ENCODE measurements at places on chromosomes 13 and 19.

DNA sequence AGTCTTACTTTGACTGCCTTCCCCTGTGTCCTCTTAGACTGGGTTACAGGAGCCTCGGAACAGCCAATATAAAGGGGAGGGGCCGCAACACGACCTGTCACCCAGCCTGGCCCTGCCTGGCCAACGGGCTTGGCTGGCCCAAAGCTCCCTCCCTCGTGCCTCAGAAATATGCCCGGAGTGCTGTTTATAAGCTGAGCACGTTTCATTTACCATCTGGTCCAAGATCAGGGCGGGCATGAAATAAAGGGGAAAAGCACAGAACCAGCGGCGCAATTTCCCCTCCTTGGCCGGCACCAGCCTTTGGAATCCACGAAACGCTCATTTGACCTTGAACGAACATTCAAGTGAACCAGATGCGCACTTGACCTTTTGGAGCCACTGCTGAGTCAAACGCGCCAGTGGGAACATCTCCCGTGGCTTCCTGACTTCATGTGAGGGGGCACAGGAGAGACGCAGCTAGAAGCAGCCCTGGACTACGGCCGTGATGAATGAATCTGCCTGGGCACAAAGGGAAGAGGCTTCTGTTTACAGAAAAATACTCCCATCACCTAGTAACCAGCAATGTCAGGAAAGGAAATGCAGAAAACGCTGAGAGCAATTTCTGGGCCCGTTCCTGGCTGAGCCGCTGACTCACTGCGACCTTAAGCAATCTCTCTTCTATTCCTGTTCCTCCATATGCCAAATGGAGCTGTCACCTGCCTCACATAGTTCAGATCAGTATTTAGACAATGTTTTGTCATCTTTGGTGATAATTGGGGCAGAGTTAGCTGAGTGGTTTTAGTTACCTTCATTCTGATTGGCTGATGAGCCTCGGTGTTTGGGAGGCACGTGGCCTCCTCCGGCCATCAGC lies 53.3 kb downstream of the RFX2 start:
- peaks cover 19% of the 10 kb centered on the region for H3K4me1 ChIP-seq
- H3K4me3 ChIP-seq: no peak overlapping the region
- peak overlapping the region; percentile 38 for H3K27ac ChIP-seq
- H3K36me3 ChIP-seq: no peaks in the 10 kb centered on the region
- no peaks in the 10 kb centered on the region for H3K27me3 ChIP-seq
- DNase-seq: peak; percentile 65

GRCh38 chr19:10662384-10663251 lies 8.5 kb downstream of the ILF3 start:
- H3K4me3 ChIP-seq: no peak overlapping the region
- H3K27me3 ChIP-seq: no peaks in the 10 kb centered on the region
- no peaks in the 10 kb centered on the region for H3K4me1 ChIP-seq
- DNase-seq: no peak
- H3K36me3 ChIP-seq: no peaks in the 10 kb centered on the region

- H3K4me1 ChIP-seq: no peaks in the 10 kb centered on the region
- H3K27me3 ChIP-seq: no peaks in the 10 kb centered on the region
- no peak overlapping the region for H3K27ac ChIP-seq
These were observed 17.8 kb upstream of the UPF3A start for GRCh38 chr13:114263578-114263977.

- no peak overlapping the region for H3K4me3 ChIP-seq
- no peaks in the 10 kb centered on the region for H3K4me1 ChIP-seq
- no peak overlapping the region for H3K27ac ChIP-seq
- H3K27me3 ChIP-seq: no peaks in the 10 kb centered on the region
- DNase-seq: no peak
These were observed 46.0 kb downstream of the TNFRSF19 start for GRCh38 chr13:23616228-23616627.

GRCh38 chr19:1609103-1609396 lies 3.8 kb upstream of the UQCR11 start:
- H3K36me3 ChIP-seq: no peaks in the 10 kb centered on the region
- no peaks in the 10 kb centered on the region for H3K27me3 ChIP-seq
- H3K4me3 ChIP-seq: no peak overlapping the region
- peaks cover 9% of the 10 kb centered on the region for H3K4me1 ChIP-seq
- no peak overlapping the region for H3K27ac ChIP-seq
- no peak for DNase-seq

GRCh38 chr13:71871844-71872243 lies 4.8 kb upstream of the DACH1 start:
- H3K4me3 ChIP-seq: no peak overlapping the region
- no peak overlapping the region for H3K27ac ChIP-seq
- H3K4me1 ChIP-seq: no peaks in the 10 kb centered on the region
- H3K27me3 ChIP-seq: peaks cover 9% of the 10 kb centered on the region

GRCh38 chr13:52695856-52696255 lies 43.2 kb downstream of the SUGT1 start:
- no peaks in the 10 kb centered on the region for H3K27me3 ChIP-seq
- H3K4me1 ChIP-seq: no peaks in the 10 kb centered on the region
- no peaks in the 10 kb centered on the region for H3K36me3 ChIP-seq
- DNase-seq: no peak

DNA sequence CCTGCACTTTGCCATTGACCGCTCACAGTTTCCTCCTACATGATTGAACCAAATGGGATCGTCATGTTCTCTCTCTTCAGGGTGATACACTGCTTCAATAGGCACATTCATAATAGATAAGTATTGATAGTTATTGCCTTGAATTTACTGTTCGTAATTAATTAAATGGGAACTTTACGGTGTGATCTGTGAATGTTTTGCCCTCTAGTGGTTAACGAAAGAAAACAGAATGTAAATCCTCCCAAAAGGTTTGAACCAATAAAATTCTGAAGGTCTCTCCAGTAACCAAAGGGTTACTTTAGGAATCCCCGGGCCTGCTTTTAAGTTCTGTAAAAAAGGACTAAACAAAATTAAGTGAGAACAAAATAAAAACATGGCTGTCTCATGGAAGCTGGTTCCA lies 389.3 kb downstream of the DACH1 start:
- no peaks in the 10 kb centered on the region for H3K36me3 ChIP-seq
- DNase-seq: no peak
- H3K4me3 ChIP-seq: no peak overlapping the region
- no peaks in the 10 kb centered on the region for H3K27me3 ChIP-seq
- no peaks in the 10 kb centered on the region for H3K4me1 ChIP-seq

- no peaks in the 10 kb centered on the region for H3K4me1 ChIP-seq
- no peaks in the 10 kb centered on the region for H3K36me3 ChIP-seq
- no peak overlapping the region for H3K27ac ChIP-seq
- H3K27me3 ChIP-seq: no peaks in the 10 kb centered on the region
These were observed 247.7 kb downstream of the OLFM4 start for GRCh38 chr13:53276265-53276664.

DNA sequence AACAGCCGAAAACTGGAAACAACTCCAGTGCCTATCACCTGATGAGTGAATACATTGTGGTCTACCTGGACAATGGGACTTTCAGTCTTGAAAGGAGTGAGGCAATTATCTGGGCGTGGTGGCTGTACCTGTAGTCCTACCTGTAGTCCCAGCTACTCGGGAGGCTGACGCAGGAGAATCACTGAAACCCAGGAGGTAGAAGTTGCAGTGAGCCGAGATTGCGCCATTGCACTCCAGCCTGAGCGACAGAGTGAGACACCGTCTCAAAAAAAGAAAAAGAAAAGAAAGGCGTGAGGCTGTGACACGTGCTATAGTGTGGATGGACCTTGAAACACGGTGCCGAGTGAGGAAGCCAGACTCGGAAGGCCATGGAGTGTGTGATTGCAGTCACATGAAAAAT lies 4.1 kb upstream of the NTN5 start:
- no peaks in the 10 kb centered on the region for H3K36me3 ChIP-seq
- H3K27ac ChIP-seq: no peak overlapping the region
- no peak for DNase-seq
- peaks cover 6% of the 10 kb centered on the region for H3K4me1 ChIP-seq

DNA sequence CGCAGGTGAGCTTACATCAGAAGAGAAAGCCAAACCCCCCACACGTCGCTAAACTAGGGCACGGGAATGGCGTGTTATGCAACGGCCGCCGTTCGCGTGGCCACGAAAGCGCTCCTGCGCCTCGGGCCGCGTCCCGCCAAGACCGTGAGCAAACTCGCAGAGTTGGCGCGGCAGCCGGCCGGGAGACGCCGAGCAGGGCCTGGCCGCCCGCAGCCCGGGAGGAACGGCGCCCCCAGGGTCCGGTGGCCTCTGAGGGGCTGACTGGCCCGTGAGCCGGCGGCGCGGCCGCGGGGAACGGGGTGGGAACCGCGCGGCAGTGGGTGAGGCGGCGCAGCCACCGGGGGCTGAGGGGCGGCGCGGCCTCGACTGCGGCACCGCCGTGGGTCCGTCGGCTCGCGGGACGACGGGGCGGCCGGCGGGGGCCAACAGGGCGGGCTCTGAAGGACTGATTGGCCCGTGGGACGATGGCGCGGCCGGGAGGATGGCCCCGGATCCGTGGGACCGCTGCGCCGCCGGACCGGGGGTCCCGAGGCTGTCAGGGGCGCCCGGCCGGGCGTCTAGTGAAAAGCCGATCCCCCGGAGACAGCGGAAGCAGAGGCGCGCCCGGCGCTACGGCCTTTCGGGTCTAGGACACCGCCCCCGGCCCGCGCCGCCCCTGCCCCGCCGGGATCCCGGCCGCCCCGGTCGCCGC lies 903 bp downstream of the LATS2 start:
- H3K4me3 ChIP-seq: peak overlapping the region; percentile 95
- H3K4me1 ChIP-seq: peaks cover 10% of the 10 kb centered on the region
- H3K36me3 ChIP-seq: no peaks in the 10 kb centered on the region
- H3K27ac ChIP-seq: peak overlapping the region; percentile 96

DNA sequence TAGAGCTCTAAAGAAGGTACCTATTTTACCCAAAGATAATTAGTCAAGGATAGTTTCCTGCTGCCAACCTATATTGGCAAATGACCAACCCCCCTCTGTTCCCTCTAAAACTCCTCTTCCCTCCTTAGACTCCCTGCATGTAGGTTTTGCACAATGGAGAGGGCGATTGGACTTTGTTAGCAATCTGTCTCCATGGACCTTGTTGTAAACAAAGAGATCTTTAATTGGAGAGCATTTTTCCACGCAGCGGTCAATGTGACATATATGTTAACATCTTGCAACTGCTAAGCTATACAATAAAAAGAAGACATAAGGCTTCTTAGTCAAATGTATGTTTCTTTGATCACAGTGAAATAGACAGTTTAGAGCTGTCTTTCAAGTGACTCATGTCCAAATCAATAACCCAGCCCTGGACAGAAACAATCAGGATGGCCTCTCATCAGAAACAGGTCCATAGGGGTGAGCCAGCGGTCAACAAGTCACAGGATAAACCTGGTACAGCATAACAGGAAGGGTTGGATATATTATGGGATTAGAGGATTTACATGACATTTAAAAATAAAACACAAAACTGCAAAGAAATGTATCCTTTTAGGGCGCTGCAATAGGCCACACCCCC lies 69.7 kb upstream of the UBL3 start:
- H3K4me1 ChIP-seq: no peaks in the 10 kb centered on the region
- no peak for DNase-seq
- H3K27ac ChIP-seq: peak overlapping the region; percentile 56
- no peaks in the 10 kb centered on the region for H3K27me3 ChIP-seq
- H3K4me3 ChIP-seq: no peak overlapping the region
- H3K36me3 ChIP-seq: no peaks in the 10 kb centered on the region

DNA sequence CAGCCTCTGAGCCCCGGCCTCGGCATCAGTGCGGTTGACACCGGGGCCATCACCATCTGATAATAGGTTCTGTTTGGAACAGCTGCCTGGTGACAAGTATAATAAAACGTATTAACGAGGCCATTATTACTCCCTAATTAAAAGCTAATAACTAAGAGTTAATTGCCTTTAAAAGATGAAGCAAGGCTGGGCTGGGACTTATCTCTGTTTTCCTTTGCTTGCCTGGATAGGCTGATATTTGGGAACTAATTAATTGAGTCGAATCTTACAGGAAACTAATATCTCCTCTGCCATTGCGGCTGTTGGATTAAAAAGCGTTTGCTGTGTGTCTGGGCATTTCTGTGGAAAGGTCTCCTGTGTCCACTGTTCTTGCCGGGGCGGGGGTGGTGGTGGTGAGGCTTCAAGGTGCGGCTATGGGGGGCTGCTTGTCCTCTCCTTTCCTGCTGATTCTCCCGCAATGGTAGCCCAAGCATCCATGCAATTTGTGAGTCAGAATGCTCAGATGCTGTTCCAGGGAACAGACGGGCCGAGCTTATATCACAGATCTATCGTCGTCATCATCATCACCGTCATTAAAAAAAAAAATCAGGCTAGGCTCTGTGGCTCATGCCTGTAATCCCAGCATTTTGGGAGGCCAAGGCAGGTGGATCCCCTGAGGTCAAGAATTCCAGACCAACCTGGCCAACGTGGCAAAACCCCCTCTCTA lies 162.7 kb downstream of the PTPRS start:
- no peak overlapping the region for H3K4me3 ChIP-seq
- H3K27me3 ChIP-seq: no peaks in the 10 kb centered on the region
- H3K27ac ChIP-seq: no peak overlapping the region
- H3K36me3 ChIP-seq: no peaks in the 10 kb centered on the region
- no peak for DNase-seq

DNA sequence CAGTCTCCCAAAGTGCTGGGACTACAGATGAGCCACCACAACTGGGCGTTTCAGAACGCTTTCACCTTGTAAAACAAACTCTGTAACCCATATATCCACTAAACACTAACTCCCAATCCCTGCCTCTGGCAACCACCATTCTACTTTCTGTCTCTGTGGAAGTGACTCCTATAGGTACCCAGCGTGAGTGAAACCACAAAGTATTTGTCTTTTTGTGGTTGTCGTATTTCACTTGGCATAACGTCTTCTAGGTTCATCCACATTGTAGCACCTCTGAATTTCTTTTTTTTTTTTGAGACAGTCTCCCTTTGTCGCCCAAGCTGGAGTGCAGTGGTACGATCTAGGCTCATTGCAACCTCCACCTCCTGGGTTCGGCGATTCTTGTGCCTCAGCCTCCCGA lies 44.8 kb downstream of the BRD4 start:
- DNase-seq: no peak
- no peak overlapping the region for H3K4me3 ChIP-seq
- H3K36me3 ChIP-seq: no peaks in the 10 kb centered on the region
- peaks cover 40% of the 10 kb centered on the region for H3K4me1 ChIP-seq
- no peaks in the 10 kb centered on the region for H3K27me3 ChIP-seq
- no peak overlapping the region for H3K27ac ChIP-seq

- no peaks in the 10 kb centered on the region for H3K27me3 ChIP-seq
- peak; percentile 74 for DNase-seq
- H3K4me3 ChIP-seq: peak overlapping the region; percentile 50
- H3K36me3 ChIP-seq: no peaks in the 10 kb centered on the region
These were observed 5.3 kb upstream of the PROZ start for GRCh38 chr13:113152984-113153809.

All from right lobe of liver (tissue), 6 donors.